ENCODE measurements at places on chromosomes 1 and 21.

GRCh38 chr1:111505641-111506119 is 2.2 kb upstream of the ADORA3 start:
- DNase-seq, result no peak

- peak; percentile 52 for DNase-seq
These were observed 48.5 kb upstream of the ECE1 start for GRCh38 chr1:21338573-21339355.

GRCh38 chr1:80225510-80225909 is 1219.0 kb upstream of the ADGRL4 start:
- DNase-seq, result no peak

DNA sequence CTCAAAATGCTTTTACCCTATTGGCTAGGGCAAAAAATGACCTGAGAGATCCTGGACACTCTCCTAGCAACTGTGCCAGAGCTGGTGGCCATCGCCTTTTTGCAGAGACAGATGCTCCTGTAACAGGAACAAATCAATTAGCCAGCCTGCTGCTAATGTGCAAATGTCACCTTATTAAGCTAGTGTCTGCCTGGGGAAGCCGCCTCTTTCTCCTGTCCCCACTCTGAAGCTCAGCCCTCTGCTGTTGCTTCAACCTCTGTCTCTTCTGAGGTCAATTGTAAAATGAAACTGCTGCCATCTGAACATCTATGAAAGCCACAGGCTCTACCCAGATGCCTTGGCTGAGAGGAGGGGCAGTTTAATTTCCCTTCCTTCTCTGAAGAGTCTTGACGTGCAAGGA is 85.5 kb upstream of the CACNA1E start:
- no peak for DNase-seq

GRCh38 chr1:15957221-15958095 is 18.4 kb downstream of the ZBTB17 start:
- DNase-seq, result no peak

DNA sequence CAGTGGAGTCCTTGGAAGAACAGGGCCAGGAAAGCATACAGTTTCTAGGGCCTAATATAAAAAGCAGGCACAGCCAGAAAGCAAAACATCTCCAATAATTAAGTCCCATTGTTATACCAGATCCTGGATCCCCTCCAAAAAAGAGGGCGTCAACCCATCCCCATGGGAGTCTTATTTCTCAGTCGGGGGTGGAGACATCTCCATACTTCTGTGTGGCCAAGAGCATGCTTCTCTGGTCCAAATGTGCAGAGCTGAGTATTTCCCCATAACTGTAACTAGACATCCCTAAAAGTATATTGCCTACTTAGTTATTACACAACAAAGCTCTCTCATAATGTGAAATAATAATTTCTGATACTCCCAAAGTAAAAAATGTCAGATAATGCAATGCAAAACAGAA is 104.2 kb upstream of the SOX13 start:
- DNase-seq, result no peak

DNA sequence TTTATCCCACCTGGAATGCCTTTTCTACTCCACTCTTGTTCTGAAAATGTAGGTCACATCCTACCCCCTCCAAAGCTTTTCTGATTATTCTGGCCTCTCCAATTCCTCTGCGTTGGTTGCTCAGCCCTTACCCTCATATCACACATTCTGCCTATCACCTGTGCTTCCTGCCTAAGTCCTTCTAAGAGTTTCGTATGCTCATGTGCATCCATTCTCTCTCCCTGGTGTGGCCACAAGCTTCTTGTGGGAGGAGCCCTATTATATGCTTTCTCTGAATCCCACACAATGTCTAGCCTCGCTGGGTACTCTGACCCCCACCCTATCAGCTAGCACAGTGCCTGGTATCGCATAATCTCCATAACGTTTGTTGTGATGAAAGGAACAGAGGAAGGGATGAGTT is 54.2 kb downstream of the CD58 start:
- DNase-seq, result no peak

- DNase-seq, result peak; percentile 65
These were observed 16.7 kb upstream of the LYST start for GRCh38 chr1:235883261-235883927.

GRCh38 chr1:153773096-153773921 is 1.9 kb upstream of the SLC27A3 start:
- no peak for DNase-seq

DNA sequence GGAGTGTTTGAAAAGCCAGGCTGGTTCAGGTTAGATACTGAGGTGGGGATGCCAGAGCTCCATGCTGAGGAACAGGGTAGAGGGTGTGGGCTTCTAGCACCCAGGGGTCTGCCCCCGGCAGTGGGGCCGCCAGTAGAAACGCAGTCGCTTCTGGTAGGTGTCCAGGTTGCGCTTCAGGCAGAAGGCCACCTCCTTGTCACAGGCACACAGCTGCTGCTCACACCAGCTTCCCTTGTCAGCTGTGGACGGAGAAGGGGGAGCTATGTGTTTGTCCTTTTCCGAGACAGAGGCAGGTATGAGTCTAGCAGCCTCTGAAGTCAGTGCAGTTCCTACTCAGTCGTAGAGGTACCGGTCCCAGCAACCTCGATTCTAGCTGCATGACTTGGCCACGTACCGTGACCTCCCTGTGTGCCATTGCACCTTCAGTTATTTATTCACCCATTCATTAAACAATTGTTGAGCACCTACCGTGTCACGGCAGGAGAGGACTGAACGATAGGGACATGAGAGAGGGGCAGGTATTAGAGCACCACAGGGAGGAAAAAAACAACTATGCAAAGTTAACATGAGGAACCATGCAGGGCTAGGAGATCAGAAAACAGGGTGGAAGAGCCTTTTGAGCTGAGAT is 5.2 kb downstream of the PLA2G2D start:
- no peak for DNase-seq

- no peak for DNase-seq
These were observed 17.4 kb downstream of the ATP1A4 start for GRCh38 chr1:160168609-160169369.

DNA sequence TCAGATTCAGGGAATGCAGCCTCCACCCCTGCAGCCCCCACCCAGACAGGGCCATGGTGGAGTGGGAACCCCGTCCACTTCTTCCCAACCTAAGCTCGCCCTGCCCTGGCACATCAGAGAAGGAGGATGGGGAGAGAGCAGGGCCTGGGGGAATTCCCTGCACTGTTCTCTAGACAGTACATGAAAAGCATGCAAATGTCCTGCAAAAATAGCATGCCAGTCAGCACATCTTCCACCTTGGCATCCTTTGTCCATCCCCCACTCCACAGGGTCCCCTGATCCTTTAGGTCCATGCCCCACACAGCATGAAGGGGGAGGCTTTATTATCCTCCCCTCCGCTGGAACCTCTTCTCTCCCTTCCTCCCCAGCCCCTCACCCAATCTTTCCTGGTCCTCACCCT is 35.0 kb upstream of the RD3 start:
- no peak for DNase-seq

- no peak for DNase-seq
These were observed 10.4 kb downstream of the QSOX1 start for GRCh38 chr1:180165096-180165495.

DNA sequence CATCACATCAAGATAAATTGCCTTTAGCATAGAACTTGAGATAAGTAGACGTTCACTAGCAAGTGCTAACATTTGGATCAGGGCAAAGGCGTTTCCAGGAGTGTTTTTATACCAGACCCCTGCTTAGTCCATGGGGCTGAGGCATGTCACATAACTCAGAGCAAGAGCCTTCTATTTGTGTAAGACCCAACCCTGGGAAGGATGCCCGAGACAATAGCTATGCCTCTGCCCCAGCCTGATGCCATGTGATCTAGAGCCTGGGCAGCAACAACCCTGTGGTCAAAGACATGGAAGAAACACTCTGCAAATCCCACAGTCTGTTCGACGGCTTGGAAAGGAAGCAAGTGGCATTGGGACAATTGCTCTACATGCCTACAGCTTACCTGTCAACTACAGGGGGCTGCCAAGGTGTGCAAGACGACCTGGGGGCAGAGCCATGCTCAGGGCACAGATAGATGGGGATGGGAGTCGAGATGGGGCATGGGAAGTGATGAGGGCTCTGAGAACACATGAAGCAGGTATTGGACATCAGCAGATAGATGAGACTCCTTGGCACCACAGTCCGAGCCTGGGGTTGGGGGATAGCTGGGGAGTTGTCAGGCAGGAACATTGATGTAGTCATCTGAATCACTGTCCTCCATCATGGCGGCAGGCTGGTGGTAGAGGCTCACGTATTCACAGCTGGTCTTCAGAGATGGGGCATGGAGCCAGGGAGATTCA is 7.3 kb downstream of the IL24 start:
- no peak for DNase-seq

DNA sequence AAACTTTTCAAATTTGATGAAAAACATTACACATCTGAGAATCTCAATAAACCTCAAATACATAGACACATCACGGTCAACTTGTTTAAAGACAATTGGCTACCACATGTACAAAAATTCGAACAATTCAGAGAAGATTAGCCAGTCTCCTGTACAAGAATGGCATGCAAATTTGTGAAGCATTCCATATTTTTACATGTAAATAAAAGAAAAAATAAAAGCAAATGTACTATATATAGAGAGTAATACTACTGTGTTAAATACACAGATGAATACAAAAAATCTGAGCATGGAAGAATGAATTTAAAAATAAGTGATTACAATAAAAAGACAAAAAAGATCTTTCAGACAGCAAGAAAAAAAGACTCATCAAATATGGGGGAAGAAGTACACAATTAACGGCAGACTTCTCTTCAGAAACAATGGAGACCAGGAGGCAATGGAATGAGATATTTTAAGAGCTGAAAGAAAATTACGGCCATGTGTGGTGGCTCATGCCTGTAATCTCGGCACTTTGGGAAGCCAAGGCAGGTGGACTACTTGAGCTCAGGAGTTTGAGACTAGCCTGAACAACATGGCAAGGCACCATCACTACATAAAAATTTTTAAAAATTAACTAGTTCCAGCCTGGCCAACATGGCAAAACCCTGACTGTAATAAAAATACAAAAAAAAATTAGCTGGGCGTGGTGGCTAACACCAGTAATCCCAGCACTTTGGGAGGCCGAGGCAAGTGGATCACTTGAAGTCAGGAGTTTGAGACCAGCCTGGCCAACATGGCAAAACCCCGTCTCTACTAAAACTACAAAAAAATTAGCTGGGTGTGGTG is 23.2 kb downstream of the HAX1 start:
- DNase-seq, result no peak

DNA sequence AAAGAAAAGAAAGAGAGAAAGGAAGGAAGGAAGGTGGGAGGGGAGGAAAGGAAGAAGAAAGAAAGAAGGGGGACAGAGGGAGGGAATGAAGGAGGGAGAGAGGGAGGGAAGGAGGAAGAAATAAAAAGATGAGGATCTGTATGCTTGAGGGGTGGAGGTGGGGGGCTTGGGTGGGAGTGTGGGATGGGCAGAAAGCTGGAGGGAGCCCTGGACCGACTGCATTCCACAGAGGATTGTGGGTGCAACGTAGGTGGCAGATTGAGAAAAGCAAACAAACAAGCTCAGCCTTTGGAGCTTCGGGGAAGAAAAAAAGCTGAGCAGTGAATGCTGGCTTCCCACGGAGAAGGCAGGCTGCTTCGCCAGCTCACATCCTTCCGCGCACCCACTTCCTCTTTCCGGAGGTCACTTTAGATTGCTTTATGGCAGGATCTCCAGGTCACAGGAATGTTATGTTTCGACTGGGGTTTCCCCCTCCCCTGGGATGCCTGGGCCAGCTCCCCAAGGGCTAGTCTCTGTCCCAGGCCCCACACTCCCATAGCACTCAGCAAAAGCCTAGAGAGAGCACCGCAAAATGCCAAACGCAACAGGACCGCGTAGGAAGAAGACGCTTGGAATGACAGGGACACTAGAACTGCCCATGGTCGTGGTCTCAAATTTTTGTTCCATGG is 20.7 kb upstream of the LGALS8 start:
- no peak for DNase-seq

- DNase-seq, result no peak
These were observed 116.8 kb upstream of the SMYD2 start for GRCh38 chr1:214164173-214164572.

DNA sequence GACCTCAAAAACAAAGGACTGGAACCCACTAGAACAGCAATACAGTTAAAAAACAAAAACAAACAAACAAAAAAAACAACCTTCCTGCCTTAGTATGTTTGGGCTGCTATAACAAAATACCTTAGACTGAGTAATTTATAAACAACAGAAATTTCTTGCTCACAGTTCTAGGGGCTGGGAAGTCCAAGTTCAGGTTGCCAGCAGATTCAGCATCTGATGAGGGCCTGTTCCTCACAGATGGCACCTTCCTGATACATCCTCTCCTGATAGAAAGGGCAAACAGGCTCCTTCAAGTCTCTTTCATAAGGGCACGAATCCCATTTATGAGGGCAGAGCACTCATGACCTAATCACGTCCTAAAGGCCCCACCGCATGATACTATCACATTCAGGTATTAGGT is 55.9 kb downstream of the TIAM1 start:
- no peak for DNase-seq

DNA sequence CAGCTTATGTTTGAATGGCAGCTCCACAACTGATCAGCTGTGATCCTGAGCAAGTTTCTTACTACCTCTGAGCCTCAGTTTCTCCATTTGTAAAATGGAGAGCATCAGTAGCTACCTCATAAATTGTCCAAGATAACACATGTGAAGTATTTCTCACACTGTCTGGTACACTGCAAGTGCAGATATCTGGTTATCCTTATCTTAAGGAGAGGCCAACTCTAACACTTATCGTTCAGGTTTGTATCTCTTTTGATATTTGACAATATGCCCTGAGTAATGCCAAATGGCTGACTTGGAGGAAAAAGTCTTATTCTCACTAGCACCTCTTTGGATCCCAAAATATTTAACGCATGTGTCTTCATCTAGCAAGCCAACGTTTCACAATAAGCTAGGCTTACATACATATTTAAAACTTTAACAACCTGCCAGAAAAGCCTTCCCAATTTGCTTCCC is 2.7 kb downstream of the CSRP1 start:
- DNase-seq, result no peak

GRCh38 chr1:44168520-44169098 is 27.2 kb upstream of the KLF18 start:
- no peak for DNase-seq

GRCh38 chr1:85576266-85576641 is 4.3 kb upstream of the CCN1 start:
- DNase-seq, result no peak
